WTC11 (cell line): ENCODE measurements at places on chromosomes 2 and 18.

DNA sequence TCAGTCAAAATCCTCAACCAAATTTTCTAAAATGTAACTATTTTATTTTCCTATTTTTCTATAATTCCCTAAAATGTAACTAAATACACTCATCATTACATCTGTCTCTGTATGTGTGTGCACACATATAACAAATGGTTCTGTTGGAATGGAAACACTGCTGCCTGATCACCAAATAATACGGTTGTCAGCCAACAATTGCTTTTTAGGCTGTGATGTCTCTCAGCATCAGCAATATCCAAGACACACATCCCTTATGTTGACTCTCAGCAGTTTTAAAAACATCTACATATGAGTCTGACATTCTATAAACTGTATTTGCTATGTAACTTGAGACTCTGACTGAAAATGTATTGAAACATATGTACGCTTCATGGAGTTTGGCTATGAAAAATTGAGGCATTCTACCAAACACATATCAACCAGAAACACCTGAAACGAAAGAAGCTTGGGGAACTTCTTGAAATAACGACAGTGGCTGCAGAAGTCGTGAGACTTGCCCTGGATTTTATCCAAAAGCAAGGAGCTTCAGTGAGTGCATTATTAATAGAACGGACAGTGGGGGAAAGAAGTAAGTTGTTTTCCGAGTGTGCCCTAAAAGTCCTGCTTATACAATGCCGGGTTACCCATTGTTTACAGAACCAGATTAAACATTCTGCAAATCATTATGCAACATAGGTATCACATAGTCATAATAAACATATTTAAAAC, 110.2 kb upstream of the ITGB6 start:
- no peak for DNase-seq

- DNase-seq: no peak
Measured at GRCh38 chr2:8442833-8443486, 238.9 kb upstream of the ID2 start.

DNA sequence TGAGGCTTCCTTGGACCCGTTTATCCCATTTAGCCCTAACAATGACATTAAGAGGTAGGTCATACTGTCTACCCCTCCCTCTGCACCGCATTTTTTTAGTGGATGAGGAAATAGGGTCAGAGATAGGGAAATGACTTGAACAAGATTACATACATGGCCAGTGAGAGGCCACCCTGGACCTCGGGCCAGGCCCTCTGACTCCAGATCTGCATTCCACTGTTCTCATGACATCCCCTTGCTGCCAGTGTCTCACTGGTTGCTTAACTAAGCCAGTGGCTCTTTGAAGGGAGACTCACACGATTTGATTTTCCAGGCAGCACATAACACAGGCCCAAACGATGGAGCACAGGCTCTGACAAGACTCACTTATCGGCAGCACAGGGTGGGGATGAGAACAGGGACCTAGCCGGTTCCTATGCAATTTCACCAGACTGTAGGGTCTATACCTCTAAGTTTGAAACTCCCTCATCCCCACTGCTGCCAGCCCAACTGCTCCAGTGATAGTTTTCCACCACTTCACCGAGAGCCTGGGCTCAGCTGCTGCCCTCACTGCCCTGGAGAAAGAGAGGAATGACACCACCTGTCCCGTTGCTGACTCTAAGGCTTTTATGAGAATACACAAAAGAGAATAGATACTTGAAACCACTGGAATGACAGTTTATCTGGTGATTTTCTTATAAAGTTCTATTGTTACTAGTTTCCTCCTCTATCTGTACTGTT, 82.5 kb downstream of the TMEM247 start:
- no peak for DNase-seq

GRCh38 chr2:158546412-158547144, 89.8 kb downstream of the PKP4 start:
- DNase-seq: no peak

DNA sequence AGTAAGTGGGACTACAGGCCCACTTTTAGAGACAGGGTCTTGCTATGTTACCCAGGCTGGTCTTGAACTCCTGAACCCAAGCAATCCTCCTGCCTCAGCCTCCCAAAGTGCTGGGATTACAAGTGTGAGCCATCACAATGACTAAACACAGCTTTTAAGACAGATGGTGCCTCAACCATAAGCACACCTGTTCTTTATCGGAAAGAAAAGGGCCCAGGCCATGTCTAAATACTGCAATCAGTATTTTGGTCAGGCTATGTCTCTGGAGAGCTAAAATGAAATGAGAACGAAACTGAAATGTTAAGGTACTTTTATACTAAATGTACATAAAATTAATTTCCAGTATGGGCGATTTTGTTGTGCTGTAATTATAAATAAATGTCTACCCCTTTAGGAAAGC, 69.5 kb upstream of the SPTBN1 start:
- no peak for DNase-seq
